ENCODE measurements at places on chromosomes 6 and 20.

- no peak for DNase-seq
These were observed 404.0 kb downstream of the SMOC2 start for GRCh38 chr6:168844821-168845609.

DNA sequence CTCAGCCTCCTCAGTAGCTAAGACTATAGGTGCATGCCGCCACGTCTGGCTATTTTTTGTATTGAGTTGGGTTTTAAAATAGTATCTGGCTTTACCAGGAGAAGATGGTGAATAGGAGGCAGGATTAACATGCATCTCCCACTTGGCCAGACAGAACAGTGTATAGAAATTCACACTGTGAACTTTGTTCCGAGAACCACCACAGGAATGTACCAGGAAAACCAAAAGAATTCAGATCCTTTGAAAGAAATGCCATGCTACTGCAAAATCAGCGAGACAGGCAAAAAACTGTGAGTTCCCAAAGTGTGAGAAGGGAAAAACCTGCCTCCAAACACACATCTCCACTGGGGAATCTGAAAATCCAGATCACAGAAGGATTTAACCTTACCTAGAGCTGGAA lies 327.6 kb downstream of the NKAIN2 start:
- DNase-seq = no peak

GRCh38 chr20:63132715-63133471 lies 83.0 kb downstream of the YTHDF1 start:
- no peak for DNase-seq

DNA sequence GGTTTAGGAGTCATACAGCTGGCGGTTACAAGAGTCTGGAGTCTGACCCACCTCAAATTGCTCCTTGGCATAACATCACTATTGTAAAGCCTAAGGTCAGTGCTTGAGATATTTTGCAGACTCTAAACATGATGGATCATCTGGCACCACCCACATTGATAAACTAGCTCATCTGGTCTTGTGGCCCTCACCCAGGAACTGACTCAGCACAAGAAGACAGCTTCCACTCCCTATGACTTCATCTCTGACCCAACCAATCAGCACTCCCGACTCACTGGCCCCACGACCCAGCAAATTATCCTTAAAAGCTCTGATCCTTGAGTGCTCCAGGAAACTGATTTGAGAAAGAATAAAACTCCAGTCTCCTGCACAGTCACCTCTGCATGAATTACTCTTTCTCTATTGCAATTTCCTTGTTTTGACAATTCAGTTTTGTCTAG lies 115.9 kb downstream of the CD24 start:
- DNase-seq = peak; percentile 66

- no peak for DNase-seq
These were observed 9.3 kb upstream of the ZFP64 start for GRCh38 chr20:52200870-52201269.

GRCh38 chr6:53928641-53929040 lies 133.8 kb downstream of the LRRC1 start:
- no peak for DNase-seq

- DNase-seq = no peak
These were observed 9.7 kb downstream of the HLA-DOB start for GRCh38 chr6:32807020-32807580.

DNA sequence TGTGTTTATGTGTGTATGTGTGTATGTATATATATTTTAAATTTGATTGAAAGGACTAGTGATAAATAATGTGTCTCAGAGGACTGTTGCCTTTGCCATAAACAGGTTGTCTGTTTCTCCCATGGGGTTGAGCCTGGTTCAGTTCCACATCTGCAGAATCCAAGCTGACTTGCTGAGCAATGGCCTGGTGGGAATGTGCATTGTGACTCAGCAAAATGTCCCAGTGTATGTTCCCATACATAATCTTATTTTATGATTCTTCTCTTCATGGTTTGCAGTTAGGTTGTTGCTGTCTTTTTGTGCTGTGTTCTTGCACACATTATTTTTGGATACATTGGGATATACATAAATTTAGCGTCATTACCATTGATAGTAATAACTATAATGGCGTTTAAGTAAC lies 115.6 kb upstream of the SLC24A3 start:
- no peak for DNase-seq

DNA sequence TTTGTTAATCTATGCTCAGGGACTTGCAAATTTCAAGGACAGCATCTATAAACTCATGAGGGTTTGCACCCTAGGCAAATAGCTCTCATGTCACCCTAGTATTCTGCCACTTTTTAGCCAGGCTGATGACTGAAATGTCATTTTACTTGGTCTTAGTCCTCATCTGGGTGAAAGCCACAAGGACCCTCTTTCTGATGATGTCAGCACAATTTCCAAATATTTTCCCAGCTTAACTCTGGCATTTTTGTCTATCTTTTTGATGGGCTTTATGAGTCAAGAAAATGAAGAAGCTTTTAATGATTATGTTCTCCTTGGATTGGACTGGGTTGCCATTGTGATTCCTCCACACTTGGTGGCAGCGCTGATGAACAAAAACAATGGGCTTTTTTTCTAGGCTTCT lies 420.1 kb upstream of the BTBD3 start:
- DNase-seq = no peak

GRCh38 chr20:48051794-48052474 lies 266.7 kb upstream of the SULF2 start:
- no peak for DNase-seq
